ENCODE measurements at places on chromosomes 7 and 10.

GRCh38 chr10:57654856-57655255 is 612.8 kb downstream of the IPMK start:
- no peak for DNase-seq

DNA sequence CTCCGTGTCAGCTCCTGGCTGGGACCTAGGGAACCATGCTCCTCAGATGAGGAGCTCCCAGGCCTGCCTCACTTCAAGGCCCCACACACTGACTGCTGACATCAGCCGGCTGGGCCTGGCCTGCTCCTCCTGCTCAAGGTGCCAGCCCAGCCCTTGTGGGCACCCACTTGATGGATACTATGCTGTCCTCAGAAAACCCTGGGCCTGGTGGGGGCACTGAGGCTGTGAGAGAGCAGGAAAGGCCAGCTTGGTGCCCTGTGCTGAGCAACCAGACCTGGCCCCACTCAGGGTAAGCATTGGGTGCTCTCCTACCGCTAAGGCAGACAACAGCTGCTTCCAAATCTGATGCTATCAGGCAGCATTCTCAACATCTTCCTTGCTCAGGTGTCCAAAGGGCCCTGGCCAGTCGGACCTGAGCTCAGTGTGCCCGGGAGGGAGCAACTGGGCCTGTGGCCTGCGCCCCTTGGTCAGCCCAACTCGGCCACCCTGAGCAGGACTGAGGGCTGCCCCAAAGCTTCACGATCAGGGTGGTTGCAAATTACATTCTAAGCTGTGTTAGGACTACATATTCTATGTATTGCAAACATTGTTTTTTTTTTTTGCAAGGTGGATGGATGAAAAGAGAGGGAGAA is 21.9 kb upstream of the ANTXRL start:
- peak; percentile 15 for DNase-seq

- DNase-seq: no peak
Measured at GRCh38 chr7:140230516-140230860, 53.7 kb upstream of the KDM7A start.

- DNase-seq: peak; percentile 89
Measured at GRCh38 chr10:45373576-45374349, at the start of gene ALOX5. ALOX5 (plus strand) TSS chr10:45374216; CDS start chr10:45374280, 64 bp downstream.

GRCh38 chr7:143285806-143286521 is 1.2 kb downstream of the TMEM139 start:
- DNase-seq: no peak

DNA sequence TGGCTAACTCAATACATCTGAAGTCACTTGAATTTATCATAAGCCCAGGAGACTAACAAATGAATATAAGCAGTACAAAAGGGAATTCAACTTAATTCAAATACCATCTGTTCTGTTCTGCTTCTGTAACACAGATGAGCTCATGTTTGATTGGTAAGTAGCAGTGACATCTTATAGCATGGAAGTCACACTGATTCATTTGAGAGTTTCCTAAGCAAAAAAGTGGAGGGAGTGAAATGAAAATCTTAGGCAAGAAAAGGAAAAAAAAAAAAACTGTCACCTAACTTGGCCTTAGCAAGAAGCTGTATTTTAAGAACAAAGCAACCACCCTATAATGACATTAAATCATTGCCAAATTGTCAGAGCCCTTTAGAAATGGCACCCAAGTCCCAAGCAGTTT is 49.5 kb downstream of the SMURF1 start:
- DNase-seq: no peak

- DNase-seq: no peak
Measured at GRCh38 chr10:86654411-86655172, at the start of gene OPN4. OPN4 (plus strand) TSS chr10:86654547; CDS start chr10:86654784, 237 bp downstream.

GRCh38 chr7:22394739-22395138 is 37.8 kb upstream of the RAPGEF5 start:
- no peak for DNase-seq

GRCh38 chr7:129258649-129259389 is 34.0 kb downstream of the AHCYL2 start:
- DNase-seq: peak; percentile 58

DNA sequence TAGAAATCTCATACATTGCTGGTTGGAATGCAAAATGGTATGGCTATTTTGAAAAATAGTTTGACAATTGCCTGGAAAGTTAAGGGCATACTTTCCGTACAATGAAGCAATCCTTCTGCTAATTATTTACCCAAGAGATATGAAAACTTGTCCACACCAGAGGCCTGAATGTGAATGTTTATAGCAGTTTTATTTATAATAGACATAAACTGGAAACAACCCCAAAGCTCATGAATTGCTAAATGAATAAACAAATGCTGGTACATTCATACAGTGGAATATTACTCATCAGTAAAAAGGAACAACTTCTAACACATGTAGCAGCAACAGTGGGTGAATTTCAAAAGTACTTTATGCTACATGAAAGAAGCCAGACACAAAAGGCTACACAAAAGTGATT is 42.7 kb downstream of the MMRN2 start:
- DNase-seq: no peak

GRCh38 chr10:63689768-63690167 is 168.6 kb downstream of the REEP3 start:
- no peak for DNase-seq

GRCh38 chr10:128051548-128051947 is 74.7 kb downstream of the MKI67 start:
- no peak for DNase-seq

Measured in H9 (cell line).